ENCODE measurements at places on chromosomes 12 and 14. TPM values are rescaled to one million over a fixed set of nuclear protein-coding genes. Genes with fewer than 3 reads are reported as not detected.

DNA sequence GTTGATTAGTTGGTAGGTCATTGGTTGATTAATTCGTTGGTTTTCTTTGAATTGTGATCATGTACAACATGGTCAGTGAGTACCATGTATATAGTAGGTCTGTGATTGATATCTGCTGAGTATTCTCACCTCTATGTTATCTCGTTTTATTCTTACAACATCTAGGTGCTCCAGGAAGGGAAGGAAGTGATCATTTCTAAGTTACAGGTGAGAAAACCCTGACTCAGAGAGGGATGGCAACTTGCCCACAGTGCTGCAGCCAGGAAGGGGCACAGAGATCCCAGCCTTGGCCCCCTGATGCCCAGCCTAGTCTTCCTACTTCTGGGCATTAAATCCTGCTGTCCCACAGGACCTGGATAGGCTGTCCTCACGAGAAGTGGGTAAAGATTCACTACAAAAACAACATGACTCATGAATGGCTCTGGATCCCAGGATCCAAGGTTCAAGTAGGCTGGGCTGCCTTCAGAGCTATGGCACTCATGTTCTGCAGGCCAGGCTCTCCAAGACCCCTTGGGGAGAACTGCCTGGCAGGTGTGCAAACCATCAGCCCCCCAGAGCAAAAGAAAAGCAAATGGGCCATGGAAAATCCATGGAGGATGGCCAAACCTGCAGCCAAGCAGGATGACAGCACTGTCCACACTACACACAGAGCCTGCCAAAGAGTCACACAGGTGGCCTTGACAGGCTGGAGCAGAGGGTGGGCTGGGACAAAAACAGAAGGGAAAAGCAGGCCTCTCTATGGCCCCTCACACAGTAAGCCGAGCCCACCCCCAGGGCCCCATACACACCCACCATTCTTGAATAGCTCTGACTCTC, 146.2 kb downstream of the BCL11B start:
- DNase-seq, result no peak
- H3K27me3 ChIP-seq, result no peaks in the 10 kb centered on the region
- H3K4me3 ChIP-seq, result no peak overlapping the region
- H3K36me3 ChIP-seq, result no peaks in the 10 kb centered on the region

- H3K27ac ChIP-seq, result no peak overlapping the region
- H3K36me3 ChIP-seq, result no peaks in the 10 kb centered on the region
- no peaks in the 10 kb centered on the region for H3K4me1 ChIP-seq
- no peak overlapping the region for H3K4me3 ChIP-seq
- no peaks in the 10 kb centered on the region for H3K27me3 ChIP-seq
Observed at GRCh38 chr12:118645219-118645618, 268.9 kb downstream of the SUDS3 start.

The SLC6A12 gene
- total RNA-seq, result not detected

DNA sequence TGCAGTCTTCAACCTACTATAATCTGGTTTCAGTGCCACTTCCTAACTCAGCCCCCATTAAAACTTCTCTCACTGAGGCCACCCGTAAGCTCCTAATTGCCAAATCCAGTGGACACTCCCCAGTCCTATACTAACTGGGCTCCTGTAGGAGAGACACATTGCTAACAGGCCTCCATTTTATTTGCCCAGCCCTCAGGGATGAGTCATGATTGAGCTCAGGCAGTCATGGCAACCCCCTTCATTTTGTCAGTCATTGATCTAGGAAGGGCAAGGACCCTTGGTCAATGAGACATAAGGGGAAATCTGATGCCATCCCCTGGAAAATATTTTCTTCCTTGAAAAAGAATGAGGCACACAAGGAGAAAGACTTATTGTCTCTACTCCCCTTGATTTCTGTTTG, 70.1 kb upstream of the HIF1A start:
- no peak overlapping the region for H3K4me3 ChIP-seq
- peaks cover 2% of the 10 kb centered on the region for H3K36me3 ChIP-seq
- H3K4me1 ChIP-seq, result peaks cover 16% of the 10 kb centered on the region
- no peak overlapping the region for H3K27ac ChIP-seq
- no peak for DNase-seq

DNA sequence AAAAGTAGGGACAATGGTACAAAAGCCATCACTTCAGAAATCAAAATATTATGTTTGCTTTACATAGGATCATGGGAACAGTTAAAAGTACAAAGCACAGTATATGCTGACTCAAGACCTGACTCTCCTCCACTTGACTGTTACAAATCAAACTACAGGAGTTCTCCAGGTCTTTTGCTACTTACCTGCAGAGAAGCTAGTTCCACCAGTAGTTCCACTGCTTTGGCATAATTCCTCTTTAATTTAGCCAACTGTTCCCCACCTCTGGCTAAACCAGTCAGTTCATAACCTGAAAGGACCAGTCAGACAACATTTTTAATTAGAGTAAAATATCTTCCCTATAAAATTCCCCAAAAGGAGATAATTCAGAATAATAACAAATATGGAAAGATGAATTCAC, 14.0 kb downstream of the ATP6V1D start:
- no peak overlapping the region for H3K27ac ChIP-seq
- H3K36me3 ChIP-seq, result peaks cover 35% of the 10 kb centered on the region
- no peaks in the 10 kb centered on the region for H3K4me1 ChIP-seq
- H3K27me3 ChIP-seq, result no peaks in the 10 kb centered on the region
- no peak for DNase-seq

GRCh38 chr12:7376196-7376595, 67.8 kb downstream of the CD163L1 start:
- DNase-seq, result no peak
- no peak overlapping the region for H3K4me3 ChIP-seq
- H3K27me3 ChIP-seq, result peaks cover 20% of the 10 kb centered on the region
- H3K4me1 ChIP-seq, result no peaks in the 10 kb centered on the region
- no peak overlapping the region for H3K27ac ChIP-seq

The GDF3 gene
- not detected for total RNA-seq

DNA sequence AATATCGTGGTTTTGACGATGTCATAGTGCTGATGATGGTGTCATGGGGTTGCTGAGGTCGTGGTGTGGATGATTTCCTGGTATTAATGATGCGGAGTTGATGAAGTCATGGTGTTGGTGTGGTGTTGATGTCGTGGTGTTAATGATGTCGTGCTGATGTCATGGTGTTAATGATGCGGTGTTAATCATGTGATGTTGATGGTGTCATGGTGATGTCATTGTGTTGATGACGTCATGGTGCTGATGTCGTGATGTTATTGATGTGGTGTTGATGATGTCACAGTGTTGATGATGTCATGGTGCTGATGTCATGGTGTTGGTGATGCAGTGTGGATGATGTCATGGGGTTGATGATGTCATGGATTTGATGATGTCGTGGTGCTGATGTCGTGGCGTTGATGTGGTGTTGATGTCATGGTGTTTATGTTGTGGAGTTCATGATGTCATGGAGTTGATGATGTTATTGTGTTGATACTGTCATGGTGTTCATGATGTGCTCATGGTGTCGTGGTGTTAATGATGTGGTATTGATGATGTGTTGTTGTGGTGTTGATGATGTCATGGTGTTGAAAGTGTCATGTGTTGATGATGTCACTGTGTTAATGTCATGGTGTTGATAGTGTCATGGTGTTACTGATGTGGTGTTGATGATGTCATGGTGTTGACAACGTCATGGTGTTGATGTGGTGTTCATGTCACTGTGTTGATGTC, 48.5 kb upstream of the RIMBP2 start:
- no peaks in the 10 kb centered on the region for H3K36me3 ChIP-seq
- peak; percentile 83 for DNase-seq
- H3K27ac ChIP-seq, result no peak overlapping the region
- H3K27me3 ChIP-seq, result peaks cover 7% of the 10 kb centered on the region

The RNFT2 gene
- 11.9 TPM for total RNA-seq

The GPR84 gene
- total RNA-seq, result 0.32 TPM

The CLEC9A gene
- total RNA-seq, result not detected

DNA sequence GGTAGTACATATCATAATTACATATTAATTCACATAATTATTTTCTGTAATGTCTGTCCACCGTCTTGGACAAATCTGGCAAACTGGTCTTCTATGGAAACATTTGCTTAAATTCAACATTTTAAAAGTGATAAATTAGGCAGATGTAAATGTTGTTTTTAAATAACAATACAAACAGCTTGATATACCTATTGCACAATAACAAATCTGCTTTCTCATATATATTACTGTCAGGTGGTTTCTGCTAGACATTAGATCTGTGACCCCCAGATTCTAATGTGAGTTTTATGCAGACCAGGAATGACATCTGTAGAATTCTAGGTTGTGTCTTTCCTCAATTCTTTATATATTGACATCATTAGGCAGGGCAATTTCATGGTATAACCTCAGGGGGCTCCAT, 173.3 kb downstream of the CCDC59 start:
- no peaks in the 10 kb centered on the region for H3K27me3 ChIP-seq
- no peaks in the 10 kb centered on the region for H3K4me1 ChIP-seq
- H3K36me3 ChIP-seq, result no peaks in the 10 kb centered on the region
- no peak overlapping the region for H3K4me3 ChIP-seq
- DNase-seq, result no peak

The RDH16 gene
- total RNA-seq, result 0.37 TPM

GRCh38 chr12:109697270-109697553, 16.4 kb upstream of the FAM222A start:
- no peak for DNase-seq
- no peak overlapping the region for H3K4me3 ChIP-seq
- no peak overlapping the region for H3K27ac ChIP-seq
- H3K27me3 ChIP-seq, result peaks cover 11% of the 10 kb centered on the region

- no peak for DNase-seq
- no peaks in the 10 kb centered on the region for H3K36me3 ChIP-seq
- H3K4me3 ChIP-seq, result no peak overlapping the region
- H3K27me3 ChIP-seq, result no peaks in the 10 kb centered on the region
- H3K4me1 ChIP-seq, result no peaks in the 10 kb centered on the region
Observed at GRCh38 chr14:96094211-96094610, 55.0 kb downstream of the C14orf132 start.

GRCh38 chr12:23349564-23349963, 599.9 kb downstream of the SOX5 start:
- no peak overlapping the region for H3K4me3 ChIP-seq
- DNase-seq, result no peak
- H3K27ac ChIP-seq, result no peak overlapping the region
- no peaks in the 10 kb centered on the region for H3K36me3 ChIP-seq
- no peaks in the 10 kb centered on the region for H3K4me1 ChIP-seq

- H3K27me3 ChIP-seq, result peaks cover 4% of the 10 kb centered on the region
- H3K27ac ChIP-seq, result no peak overlapping the region
- no peaks in the 10 kb centered on the region for H3K4me1 ChIP-seq
- H3K4me3 ChIP-seq, result no peak overlapping the region
Observed at GRCh38 chr14:58947156-58947555, 241.3 kb upstream of the DAAM1 start.

DNA sequence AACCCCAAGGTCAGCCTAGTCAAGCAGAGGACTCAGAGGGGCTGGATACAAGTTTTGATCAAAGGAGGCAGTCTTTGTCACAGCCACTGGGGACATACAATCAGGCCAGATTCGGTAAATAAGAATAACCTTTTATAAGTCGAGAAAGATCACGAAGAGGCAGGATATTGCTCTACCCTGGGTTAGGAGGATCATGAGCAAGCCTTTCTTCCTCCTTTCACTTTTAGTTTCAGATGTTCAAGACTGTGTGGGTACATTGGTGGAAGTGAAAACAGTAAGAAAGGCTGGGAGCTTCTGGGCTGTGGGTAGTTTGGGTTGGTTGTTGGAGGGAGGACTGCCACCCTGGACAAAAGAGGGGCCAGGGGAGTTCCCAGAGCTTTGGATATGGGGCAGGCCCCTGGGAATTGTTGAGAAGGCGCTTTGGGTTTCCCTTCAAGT, 127.7 kb downstream of the SNAPC1 start:
- H3K4me3 ChIP-seq, result peak overlapping the region; percentile 40
- H3K27me3 ChIP-seq, result peaks cover 24% of the 10 kb centered on the region
- H3K36me3 ChIP-seq, result peaks cover 11% of the 10 kb centered on the region
- peaks cover 17% of the 10 kb centered on the region for H3K4me1 ChIP-seq

- no peaks in the 10 kb centered on the region for H3K27me3 ChIP-seq
- H3K36me3 ChIP-seq, result peaks cover 9% of the 10 kb centered on the region
- peak overlapping the region; percentile 90 for H3K27ac ChIP-seq
- DNase-seq, result peak; percentile 77
- peaks cover 66% of the 10 kb centered on the region for H3K4me1 ChIP-seq
Observed at GRCh38 chr14:71555654-71556559, 376.3 kb upstream of the RGS6 start.

The RDH12 gene
- total RNA-seq, result not detected

GRCh38 chr12:14313379-14314138, 51.9 kb upstream of the ATF7IP start:
- no peaks in the 10 kb centered on the region for H3K27me3 ChIP-seq
- no peak for DNase-seq
- no peaks in the 10 kb centered on the region for H3K36me3 ChIP-seq
- no peak overlapping the region for H3K4me3 ChIP-seq
- no peaks in the 10 kb centered on the region for H3K4me1 ChIP-seq
- H3K27ac ChIP-seq, result no peak overlapping the region

DNA sequence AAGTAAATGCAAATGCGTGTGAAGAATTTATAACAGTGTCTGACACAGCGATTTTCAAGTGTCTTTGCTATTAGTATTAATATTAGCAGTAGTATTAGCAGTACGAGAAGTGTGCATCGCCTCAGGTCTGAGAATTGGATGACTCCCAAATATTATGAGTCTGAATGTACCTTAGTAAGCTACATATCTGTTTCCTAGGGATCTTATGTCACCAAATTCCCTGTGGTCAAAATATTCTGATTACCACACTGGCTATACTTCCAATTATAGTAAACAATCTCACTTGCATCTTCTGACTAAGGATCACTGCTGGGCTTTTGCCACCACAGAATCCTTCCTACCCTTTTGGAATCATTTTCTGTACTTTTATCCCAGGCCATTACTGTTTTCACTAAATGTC, 396.0 kb upstream of the MIS18BP1 start:
- no peak for DNase-seq
- no peaks in the 10 kb centered on the region for H3K4me1 ChIP-seq

- DNase-seq, result no peak
- no peaks in the 10 kb centered on the region for H3K4me1 ChIP-seq
- no peak overlapping the region for H3K4me3 ChIP-seq
- H3K27me3 ChIP-seq, result peaks cover 11% of the 10 kb centered on the region
- no peaks in the 10 kb centered on the region for H3K36me3 ChIP-seq
Observed at GRCh38 chr12:46985816-46986215, 93.6 kb upstream of the PCED1B start.

DNA sequence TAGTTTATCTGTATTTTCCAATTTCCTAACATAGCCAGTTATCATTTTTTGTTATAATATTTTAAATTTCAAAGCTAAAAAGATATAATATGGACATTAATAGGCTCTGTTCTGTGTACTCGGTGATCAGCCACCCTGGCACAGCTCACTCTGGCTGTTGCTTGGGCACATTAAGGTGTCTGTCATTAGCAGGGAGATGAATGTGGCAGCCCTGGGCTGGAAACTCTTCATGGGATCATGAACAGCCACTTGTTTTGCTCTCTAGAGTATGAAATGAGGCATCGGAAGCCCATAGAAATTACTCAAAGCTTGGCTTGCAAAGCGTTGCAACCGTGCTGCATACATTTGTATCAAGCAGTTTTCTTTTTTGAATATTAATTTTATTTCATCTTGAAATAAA, 233.2 kb downstream of the DACT1 start:
- no peaks in the 10 kb centered on the region for H3K36me3 ChIP-seq
- no peak overlapping the region for H3K4me3 ChIP-seq

GRCh38 chr14:80393766-80394165, 182.5 kb upstream of the DIO2 start:
- H3K27ac ChIP-seq, result no peak overlapping the region
- H3K36me3 ChIP-seq, result no peaks in the 10 kb centered on the region
- no peaks in the 10 kb centered on the region for H3K4me1 ChIP-seq
- DNase-seq, result no peak
- no peak overlapping the region for H3K4me3 ChIP-seq

The WDR89 gene
- total RNA-seq, result 21.8 TPM
